ENCODE measurements at places on chromosomes 11 and 22. TPM values are rescaled to one million over a fixed set of nuclear protein-coding genes. Genes with fewer than 3 reads are reported as not detected.

OR8D4 gene
- not detected for total RNA-seq

TBRG1 gene
- total RNA-seq: 40.2 TPM

PAMR1 gene
- total RNA-seq: 428 TPM

NPAS4 gene
- total RNA-seq: 2.6 TPM

GDPD4 gene
- not detected for total RNA-seq
